ENCODE measurements at places on chromosomes 5 and 9.

DNA sequence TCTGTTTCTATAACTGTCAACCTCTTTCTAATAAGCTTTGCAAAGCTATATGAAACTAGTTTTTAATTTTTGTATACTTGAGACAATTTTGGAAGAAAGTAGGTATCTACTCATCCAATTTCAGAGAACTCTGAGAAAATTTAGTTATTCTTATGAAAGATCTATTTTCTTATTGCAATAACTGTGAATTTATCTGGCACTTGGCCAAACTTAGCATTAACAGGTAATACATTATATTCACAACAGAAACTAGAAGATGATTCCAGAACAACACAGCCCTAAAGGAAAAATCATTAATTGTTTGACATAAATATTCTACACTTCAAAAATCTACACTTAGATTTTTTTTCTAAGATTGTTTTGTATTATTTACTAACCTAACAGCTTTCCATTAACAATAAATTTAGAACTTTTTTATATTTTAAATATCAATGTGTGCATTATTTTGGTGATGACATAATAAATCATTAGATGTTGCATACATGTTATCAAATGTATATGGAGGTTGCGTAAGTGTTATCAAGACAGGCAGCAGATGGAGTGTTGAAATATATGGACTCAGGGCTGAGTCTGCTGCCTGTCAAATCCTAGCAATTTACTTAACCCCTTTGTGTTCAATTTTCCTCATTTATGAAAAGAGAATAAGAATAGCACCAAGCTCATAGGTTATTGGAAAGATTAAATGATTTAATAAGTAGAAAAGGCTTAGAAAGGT is 141.8 kb downstream of the MUSK start:
- DNase-seq = no peak

GRCh38 chr9:27422279-27422834 is 101.7 kb upstream of the IFNK start:
- DNase-seq = no peak

DNA sequence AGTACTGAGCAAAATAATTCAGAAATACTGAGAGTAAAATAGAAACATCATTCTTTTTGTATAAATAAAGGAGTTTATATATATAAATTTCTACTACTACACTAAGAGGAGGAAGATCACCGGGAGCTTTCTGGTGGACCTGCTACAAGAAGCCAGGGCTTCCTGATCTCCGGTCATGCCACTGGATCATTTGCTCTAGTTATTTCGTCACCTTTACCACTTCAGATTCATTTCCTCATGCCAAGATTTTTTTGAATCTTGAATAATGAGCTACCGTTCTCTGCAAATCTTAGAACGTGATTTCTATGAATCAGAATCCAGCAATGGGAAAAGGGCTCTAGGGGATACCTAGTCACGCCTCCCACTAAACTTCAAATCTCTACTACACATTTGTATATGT is 51.9 kb upstream of the TBC1D9B start:
- no peak for DNase-seq

GRCh38 chr5:9505225-9505624 is 40.6 kb downstream of the SEMA5A start:
- no peak for DNase-seq

- no peak for DNase-seq
Measured at GRCh38 chr9:104448036-104448435, 56.0 kb upstream of the OR13F1 start.

DNA sequence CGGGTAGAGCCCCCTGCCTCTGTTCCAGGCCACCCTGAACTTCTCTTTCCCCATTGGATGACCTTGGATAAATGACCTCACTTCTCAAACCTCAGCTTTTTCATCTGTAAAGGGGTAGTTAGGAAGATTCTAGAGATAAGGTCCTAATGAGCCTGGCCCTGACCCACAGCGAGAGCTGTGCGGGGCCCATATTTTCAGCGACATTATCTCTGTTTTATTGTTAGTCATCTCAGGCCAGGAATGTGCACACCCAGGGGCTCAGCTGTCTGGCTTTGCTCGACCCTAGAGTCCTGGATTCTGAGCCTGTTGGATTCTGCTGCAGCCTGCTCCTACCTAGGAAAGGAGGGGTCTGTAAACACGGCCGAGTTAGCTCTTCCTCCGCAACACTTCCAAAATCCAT is 81.2 kb upstream of the LMX1B start:
- DNase-seq = no peak

- no peak for DNase-seq
Measured at GRCh38 chr9:99299211-99300102, 77.4 kb downstream of the SEC61B start.

DNA sequence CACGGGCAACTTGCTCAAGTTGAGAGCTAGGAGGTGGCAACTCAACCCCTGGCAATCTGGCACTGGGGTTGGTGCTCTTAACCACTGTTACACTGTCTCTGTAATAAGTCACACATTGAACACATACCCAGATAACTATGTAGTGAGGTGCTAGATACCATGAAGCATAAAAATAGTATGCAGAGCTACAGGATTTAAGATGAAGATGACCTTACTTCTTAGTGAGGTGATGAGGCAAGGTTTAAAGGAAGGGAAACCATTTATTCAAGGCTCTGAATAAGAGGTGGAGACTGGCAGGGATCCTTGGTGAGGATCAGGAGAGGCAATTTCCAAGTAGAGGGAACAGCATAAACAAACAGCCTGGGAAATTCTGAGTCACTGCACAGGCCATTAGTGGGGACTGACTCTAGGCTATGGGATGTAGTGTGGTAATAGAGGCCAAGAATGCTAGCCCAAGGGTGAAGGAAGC is 67.6 kb upstream of the NR3C1 start:
- no peak for DNase-seq

DNA sequence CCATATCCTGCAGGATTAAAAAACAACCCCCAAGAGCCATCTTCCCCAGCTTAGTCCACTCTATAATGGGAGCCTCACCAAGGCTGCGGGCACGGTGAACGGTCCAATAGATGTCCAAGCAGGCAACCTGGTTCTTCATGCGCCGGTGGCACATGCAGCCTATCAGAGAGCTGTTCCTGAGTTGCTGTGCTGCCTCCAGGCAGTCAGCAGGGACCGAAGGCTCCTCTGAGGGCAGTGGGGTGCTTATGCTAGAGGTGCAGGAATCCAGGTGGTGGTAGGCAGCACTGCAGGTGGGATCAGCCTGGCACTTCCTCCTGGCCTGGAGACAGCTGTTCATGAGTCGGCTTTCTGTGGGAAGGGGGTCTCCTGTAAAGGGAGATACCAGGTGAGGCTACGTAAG is 10.2 kb downstream of the GFRA3 start:
- DNase-seq = no peak

DNA sequence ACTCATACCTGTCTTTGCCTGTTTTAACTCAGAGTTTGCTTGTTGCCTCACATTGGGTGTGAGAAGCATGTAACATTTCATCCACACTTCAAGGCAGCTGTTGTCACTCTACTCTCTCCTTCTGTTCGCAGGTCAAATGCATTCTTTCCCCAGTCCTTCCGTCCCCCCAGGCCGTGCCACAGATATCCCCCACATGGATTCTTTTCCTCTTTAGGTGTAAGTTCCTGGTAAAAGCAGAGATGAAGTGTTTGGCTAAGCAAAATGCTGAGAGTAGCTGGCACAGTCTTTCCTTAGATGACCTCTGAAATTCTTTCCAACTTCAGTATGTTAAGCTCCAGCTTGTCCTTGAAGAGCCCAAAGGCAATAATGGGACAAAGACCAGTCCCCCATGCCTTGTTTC is 328.2 kb downstream of the SLIT3 start:
- no peak for DNase-seq

DNA sequence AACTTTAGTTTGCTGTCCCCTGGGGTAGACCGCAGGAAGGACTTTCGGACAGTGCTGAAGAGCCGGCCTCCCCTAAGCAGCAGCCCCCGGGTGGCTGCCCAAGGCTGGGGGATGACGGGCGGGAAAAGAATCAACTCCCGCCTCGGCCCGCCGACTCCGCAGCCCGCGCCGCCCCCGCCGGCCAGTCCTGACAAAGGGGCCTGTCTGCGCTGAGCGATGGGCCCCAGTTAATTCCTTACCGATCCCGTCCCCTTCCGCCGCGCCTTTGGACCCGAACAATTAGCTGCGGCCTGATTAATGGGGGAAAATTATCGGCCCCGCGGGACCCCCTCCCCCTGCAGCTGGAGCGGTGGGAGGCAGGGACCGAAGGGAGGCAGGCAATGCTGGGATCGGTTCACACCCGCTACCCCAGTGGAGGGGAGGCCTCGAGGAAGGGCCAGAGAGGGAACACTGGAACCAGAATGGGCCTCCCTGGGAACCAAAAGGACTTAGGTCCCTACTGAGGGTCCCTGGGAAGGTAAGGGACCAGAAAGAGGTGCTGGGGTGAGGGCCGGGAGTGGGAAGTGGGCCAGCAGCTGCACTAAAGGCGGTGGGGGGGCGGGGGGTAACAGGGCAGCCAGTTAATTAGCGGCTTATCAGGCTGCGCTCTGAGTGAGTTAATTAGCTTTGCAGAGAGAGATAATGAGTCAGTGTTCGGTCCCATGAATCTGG is 4.2 kb downstream of the ARID3C start:
- DNase-seq = no peak

DNA sequence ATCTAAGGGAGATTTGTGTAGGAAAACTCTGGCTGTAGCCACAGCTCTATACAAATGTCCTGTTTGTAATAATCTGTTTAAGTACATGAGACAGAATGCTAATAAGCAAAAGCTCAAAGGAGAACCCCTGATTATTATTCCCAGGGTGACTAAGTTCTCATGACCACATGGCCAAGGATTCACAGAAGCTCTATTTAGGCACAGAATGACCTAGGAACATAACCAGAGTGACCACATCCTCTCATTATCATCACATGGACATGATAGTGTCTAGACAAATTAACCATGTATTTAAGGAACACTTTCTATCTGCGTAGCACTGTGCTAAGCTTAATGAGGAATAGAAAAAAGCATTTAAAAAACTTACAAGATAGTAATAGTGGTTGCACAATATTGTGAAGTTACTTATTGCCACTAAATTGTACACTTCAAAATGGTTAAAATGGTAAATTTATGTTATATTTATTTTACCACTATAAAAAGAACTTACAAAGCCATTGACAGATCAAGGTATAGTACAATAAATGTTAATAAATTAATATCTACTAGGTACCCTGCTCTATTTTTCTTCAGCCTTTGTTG is 56.3 kb downstream of the STX17 start:
- no peak for DNase-seq

- no peak for DNase-seq
Measured at GRCh38 chr9:38443181-38443580, 18.9 kb upstream of the IGFBPL1 start.

GRCh38 chr9:36222449-36222848 is 31.7 kb downstream of the CLTA start:
- DNase-seq = no peak

DNA sequence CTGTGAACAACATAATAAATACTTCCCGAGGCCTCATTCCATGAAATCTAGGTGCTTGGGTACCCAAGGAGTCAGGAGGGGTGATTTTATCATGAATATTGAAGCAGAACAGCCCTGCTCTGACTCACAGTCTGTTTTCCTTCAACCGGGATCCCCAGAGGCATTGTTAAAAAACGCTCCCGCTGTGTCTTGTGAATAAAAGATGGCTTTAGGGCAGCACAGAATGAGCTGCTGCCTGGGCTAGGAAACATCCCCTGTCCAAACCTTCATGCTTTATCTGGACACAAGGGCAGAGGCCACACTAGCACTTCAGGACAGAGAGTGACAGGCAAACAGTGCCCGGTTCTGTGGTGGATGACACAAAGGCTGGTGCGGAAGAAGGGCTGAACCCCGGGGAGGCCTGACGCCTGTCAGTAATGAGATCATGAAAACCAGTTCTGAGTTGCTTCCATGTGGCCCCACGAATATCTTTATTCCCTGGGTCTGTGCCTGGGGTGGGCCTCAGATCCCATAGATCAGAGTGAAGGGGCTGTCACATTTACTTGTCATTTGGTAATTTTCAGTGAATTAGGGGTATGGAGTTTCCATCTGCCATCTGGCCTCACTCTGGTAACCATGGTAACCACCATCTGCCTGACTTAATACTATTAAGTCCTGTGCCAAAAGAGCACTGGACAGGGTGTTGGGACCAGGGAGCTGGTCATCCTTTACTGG is 2.6 kb downstream of the IGFBPL1 start:
- no peak for DNase-seq

DNA sequence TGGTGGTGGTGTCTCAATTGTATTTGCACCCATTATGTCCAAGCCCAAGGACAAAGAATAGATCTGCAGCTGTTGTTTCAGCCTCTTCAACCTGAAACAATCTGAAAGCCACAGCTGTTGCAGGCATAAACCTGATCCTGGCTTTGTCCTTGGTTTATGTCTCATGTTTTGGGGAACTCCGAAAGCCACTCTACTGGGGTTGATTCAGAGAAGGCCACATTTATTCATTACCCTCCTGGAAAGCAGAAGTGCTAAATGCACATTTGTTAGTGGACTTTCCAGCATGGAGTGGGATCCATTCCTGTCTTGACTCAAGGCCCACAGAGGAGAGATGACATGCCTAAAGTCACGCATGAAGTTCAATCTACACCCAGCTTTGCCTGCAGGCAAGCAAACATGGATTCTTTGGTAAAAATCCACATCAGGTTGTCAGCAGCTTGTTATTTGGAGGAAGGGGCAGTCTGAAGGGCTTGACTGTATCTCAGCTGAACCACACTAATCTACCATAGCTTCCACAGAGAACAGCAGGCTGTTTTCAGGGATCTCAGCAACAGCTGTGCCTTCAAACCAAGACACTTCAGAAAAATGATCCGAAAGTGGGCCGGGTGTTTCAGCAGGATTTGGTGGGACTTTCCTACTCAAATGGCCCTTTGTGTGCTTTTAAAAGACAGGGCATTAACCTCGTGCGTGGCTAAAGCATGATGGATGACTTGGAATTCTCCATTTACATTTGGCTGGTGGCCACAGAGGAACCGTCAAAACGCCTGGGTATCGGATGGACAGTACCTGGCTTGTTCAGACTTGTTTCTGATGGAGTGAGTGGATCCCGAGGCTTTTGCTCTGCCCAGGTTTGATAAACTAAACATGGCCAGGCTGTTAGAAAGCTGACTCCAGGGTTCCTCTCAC is 36.2 kb upstream of the ADAM19 start:
- no peak for DNase-seq

DNA sequence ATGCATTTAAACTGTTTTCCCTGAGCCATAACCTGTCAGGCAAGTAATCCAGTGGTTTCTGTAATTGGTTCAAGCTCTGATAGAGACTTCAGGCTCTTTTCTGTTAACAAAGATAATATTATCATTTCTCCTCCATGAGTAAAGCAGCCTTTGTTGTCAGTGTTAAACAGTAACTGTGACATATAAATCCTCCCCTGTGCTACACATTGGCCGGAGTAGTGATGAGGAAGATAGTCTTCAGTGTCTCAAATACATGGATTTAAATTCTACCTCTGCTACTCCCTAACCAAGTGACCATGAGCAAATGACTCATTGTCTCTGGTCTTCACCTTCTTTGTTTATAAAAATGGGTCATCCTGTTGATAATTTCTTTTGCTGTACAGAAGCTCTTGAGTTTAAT is 615.5 kb upstream of the CHD1 start:
- DNase-seq = no peak
